Activated B cell treated with CpG ODN at 0.5 μM for 24 hours (primary cell): ENCODE measurements at places on chromosomes 3 and 15. TPM values are rescaled to one million over a fixed set of nuclear protein-coding genes. Genes with fewer than 3 reads are reported as not detected.

DNA sequence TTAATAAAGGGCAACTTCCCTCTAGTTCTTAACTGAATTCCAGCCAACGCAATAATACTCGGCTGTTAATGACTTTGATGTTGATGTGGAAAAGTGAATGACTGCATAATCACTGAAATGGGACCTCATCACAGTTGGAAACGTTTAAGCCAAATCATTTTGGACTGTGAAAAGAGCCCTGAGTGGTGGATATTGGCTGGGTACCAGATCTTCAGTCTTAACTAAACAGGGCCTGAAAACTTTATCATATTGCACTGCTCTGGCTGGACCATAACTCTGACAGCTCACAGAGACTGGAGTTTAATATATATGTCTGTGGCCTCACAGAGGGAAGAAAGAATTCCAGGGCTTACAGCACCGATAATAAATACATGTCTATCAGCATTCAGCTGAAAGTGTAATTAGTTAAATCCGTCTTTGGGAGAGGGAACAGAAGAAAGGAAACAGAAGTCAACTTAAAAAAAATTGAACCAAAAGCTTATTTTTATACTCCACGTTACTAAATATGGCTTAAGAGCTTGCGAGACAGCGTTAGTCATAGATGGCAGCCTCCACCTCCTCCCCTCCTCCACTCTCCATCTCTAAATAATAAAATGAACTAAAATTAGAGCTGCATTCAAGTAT lies 222.3 kb upstream of the CDIN1 start:
- H3K36me3 ChIP-seq, result no peaks in the 10 kb centered on the region
- H3K4me3 ChIP-seq, result no peak overlapping the region
- DNase-seq, result no peak
- no peaks in the 10 kb centered on the region for H3K27me3 ChIP-seq

Gene CCDC39
- not detected in 2 replicates for total RNA-seq

- peak overlapping the region; percentile 96 for H3K4me3 ChIP-seq
- no peaks in the 10 kb centered on the region for H3K27me3 ChIP-seq
- H3K27ac ChIP-seq, result peak overlapping the region; percentile 97
- H3K36me3 ChIP-seq, result peaks cover 11% of the 10 kb centered on the region
- peaks cover 16% of the 10 kb centered on the region for H3K4me1 ChIP-seq
These were observed 708 bp downstream of the SEC22A start for GRCh38 chr3:123202451-123202850.

Gene SFMBT1
- 24.6 and 31.6 TPM in 2 replicates for total RNA-seq

- peak overlapping the region; percentile 42 for H3K4me3 ChIP-seq
- peaks cover 70% of the 10 kb centered on the region for H3K4me1 ChIP-seq
- H3K36me3 ChIP-seq, result peaks cover 15% of the 10 kb centered on the region
These were observed 18.8 kb downstream of the PSTPIP1 start for GRCh38 chr15:77013776-77014131.

DNA sequence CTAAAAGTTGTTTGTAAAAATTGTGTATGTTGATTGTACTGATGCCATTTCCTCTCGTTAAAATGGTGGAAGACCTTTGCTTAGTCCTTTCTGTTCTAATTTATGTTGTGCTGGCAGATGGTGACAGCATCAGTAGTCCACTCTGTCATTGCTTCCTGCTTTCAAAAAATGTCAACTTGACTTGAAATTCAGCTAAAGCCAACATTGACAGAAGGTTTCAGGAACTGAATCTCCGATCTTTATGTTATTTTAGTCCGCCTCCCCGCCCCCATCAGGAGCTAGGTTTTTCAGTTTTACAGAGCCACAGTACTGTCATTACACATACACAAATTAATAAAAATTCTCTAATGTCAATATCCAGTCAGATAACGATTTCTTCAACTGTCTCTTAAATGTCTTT lies 1.5 kb downstream of the CEP63 start:
- H3K27ac ChIP-seq, result peak overlapping the region; percentile 98
- peaks cover 52% of the 10 kb centered on the region for H3K4me1 ChIP-seq
- no peaks in the 10 kb centered on the region for H3K27me3 ChIP-seq
- peak overlapping the region; percentile 76 for H3K4me3 ChIP-seq
- DNase-seq, result no peak

- no peak for DNase-seq
- H3K4me3 ChIP-seq, result no peak overlapping the region
- H3K27ac ChIP-seq, result no peak overlapping the region
These were observed 62.2 kb upstream of the CTSH start for GRCh38 chr15:79007066-79007465.

Gene PDCD10
- 54.0 and 54.8 TPM in 2 replicates for total RNA-seq

GRCh38 chr3:147015334-147015733 lies 391.0 kb downstream of the ZIC4 start:
- no peaks in the 10 kb centered on the region for H3K36me3 ChIP-seq
- no peak overlapping the region for H3K4me3 ChIP-seq
- H3K27ac ChIP-seq, result no peak overlapping the region
- H3K27me3 ChIP-seq, result no peaks in the 10 kb centered on the region
- no peaks in the 10 kb centered on the region for H3K4me1 ChIP-seq

Gene SMCO1
- total RNA-seq, result not detected in 2 replicates

Gene ALPK3
- 0.12 and 0.20 TPM in 2 replicates for total RNA-seq

- no peaks in the 10 kb centered on the region for H3K36me3 ChIP-seq
- H3K4me1 ChIP-seq, result no peaks in the 10 kb centered on the region
- H3K27me3 ChIP-seq, result no peaks in the 10 kb centered on the region
- no peak overlapping the region for H3K27ac ChIP-seq
- H3K4me3 ChIP-seq, result no peak overlapping the region
These were observed 660.1 kb upstream of the CFAP20DC start for GRCh38 chr3:59709702-59710553.

GRCh38 chr15:49686599-49686998 lies 65.8 kb downstream of the DTWD1 start:
- H3K4me3 ChIP-seq, result no peak overlapping the region
- H3K4me1 ChIP-seq, result no peaks in the 10 kb centered on the region
- H3K27me3 ChIP-seq, result no peaks in the 10 kb centered on the region
- no peak for DNase-seq
- no peaks in the 10 kb centered on the region for H3K36me3 ChIP-seq
- H3K27ac ChIP-seq, result no peak overlapping the region

DNA sequence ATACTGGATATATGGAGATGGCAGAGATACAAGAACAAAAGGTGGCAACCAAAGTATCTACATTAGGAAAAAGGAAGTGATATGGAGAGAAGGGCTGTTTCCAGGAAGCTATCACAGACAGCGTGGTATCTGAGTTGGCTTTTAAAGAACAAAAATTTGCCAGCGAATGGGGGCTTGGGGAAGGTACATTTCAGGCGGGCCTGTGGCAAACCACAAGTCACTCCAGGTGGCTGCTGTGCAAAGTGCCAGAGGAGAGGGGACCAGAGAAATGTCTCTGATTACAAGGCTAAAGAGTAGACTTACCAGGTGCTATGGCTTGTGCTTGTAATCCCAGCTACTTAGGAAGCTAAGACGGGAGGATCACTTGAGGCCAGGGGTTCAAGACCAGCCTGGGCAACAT lies 91.1 kb downstream of the MSL2 start:
- peaks cover 13% of the 10 kb centered on the region for H3K4me1 ChIP-seq
- peaks cover 4% of the 10 kb centered on the region for H3K27me3 ChIP-seq
- H3K36me3 ChIP-seq, result no peaks in the 10 kb centered on the region
- DNase-seq, result no peak

GRCh38 chr3:87044409-87044808 lies 53.5 kb upstream of the VGLL3 start:
- no peaks in the 10 kb centered on the region for H3K36me3 ChIP-seq
- no peaks in the 10 kb centered on the region for H3K4me1 ChIP-seq
- DNase-seq, result no peak
- H3K27me3 ChIP-seq, result no peaks in the 10 kb centered on the region
- no peak overlapping the region for H3K4me3 ChIP-seq
